ENCODE measurements at places on chromosomes 6 and 20.
A peak's percentile ranks its signal among the peaks of the same experiment; 100 is the strongest.

DNA sequence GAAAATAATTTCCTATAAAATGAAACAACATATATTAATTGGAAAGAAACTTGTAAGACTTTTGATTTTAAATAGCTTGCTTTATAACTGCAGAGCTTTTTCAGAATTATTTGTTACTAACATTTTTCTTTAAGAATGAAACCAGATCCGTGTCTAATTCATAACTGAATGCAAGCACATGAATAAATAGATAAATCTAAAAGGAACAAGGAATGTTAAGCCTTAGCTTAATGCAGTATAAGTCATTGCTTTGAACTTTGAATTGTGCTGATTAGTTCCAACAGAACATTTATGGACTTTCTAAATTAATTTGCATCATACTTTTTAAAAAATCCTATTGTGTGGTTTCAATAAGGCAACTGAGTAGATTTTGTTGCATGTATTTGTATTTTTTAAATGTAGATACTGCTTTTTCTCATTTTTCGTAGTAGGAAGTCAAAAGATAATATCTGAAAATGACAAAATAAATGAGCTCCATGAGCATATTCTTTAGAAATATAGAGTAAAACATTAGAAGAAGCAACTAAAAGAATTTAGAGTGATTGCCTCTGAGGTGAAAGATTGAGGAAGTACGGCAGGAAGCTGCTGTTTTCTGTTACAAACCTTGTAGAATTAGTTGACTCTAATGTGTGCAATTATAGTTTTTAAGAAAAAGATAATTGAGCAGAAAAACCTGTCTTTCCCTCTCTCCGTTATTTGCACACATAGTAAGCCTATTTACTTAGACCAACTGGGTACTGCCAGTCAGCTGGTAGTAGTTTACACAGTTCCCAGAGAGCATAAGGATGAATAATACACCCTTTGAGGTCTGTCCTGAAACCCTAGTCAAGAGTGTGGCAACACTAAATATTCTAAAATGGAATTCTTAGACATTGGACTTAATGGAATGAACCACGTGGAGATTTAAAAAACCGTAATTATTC lies 32.6 kb upstream of the SLC35D3 start:
- no peak for DNase-seq

GRCh38 chr20:62664019-62664971 lies 22.0 kb downstream of the SLCO4A1 start:
- no peak for DNase-seq

DNA sequence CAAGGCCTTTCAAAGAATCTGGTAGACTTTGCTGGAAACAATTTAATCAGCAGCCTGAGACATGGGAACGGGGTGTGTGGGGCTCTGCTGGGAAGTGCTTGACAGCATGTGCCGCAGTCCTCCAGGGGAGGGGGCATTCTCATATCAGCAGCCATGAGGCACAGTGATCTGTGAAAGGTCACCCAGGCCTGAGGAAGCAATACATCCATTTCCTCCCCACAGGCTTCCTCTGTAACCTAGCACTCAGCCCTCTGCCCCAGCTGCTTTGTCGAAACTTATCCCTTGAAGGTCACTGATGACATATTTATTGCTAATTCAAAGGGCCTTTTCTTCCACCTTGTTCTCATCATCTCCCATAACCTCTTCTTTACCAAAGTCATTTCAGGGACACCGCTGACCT lies 103.3 kb downstream of the TNFAIP3 start:
- DNase-seq: no peak

GRCh38 chr20:53773792-53774401 lies 180.3 kb upstream of the ZNF217 start:
- peak; percentile 89 for DNase-seq

DNA sequence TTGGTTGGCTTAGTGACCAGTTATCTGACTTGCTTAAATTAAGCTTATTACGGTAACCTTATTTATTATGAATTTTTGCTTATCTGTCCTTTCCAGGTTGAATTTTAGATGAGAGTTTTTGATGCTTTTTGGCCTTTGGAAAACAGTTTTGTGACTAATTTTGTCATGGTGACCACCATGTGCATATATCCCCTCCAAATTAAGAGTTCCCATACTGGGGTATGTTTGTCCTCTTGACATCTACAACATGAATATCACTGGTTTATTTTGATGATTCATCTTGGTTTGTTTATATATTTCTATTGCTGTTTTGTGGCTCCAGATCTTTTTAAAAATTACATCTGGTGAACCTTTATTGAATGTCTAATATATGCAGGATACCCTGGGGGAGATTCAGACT lies 61.4 kb downstream of the PHF20 start:
- DNase-seq: no peak

DNA sequence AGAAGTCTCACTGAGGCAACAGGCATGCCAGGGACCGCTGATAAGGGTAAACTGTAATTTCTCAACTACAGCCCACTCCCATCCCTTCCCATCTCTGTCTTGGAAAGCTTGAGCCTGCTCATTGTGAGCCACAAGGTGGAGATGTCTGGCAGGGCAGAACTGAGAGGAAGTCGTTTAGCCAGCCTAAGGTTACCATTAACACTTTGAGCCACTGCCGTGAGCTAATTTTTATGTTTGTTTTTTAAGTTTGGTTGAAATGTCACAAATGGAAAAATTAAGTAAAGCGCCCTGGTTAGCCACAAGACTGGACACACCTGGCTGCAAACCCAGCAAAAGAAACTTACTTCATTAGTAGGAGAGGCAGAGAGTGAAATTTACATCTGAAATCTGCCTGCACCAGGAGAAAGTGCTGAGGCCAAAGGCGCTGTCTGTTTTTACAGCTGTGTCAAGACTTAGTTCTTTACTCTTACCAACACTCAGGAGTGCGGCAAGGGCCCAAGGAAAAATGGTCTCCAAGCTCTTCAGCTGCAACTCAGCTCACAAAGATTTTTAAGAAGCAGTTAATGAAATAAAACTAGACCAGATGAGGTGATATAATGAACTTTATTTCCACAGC lies 50.0 kb upstream of the FAM83C start:
- DNase-seq: no peak
